HFFc6 (cell line): ENCODE measurements at places on chromosomes 1 and 21. TPM values are rescaled to one million over a fixed set of nuclear protein-coding genes. Genes with fewer than 3 reads are reported as not detected.

Gene ERICH3
- total RNA-seq = not detected in 3 replicates

GRCh38 chr1:30902593-30903290 is 5.8 kb downstream of the SDC3 start:
- DNase-seq = no peak

DNA sequence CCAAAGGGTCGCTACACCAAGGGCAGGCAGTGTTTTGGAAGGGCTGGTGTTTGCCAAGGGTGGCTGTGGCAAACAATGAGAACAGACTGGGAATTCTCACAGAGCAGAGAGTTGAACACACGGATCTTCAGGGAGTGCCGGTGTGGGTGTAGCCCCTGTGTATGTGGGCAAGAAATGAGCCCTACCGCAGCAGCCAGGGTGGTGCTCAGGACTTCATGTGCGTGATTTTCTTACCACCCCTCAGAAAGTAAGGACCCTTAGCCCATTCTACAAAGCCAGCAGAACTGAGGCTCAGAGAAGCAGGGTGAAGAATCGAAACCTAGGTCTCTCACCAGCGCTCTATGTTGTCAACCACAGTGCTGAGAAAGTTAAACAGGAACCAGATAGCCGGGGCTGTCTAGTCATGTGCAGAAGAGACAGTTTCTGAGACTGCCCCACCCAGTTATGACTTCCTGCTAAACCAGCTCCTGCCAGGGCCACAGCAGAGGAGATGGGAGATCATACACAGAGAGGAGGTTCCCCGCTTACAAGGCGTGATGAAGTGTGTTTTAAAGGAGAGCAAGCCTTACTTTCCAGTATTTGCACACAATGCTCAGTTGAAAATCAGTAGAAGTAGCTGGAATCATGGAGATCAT is 21.9 kb upstream of the MORC3 start:
- DNase-seq = no peak

DNA sequence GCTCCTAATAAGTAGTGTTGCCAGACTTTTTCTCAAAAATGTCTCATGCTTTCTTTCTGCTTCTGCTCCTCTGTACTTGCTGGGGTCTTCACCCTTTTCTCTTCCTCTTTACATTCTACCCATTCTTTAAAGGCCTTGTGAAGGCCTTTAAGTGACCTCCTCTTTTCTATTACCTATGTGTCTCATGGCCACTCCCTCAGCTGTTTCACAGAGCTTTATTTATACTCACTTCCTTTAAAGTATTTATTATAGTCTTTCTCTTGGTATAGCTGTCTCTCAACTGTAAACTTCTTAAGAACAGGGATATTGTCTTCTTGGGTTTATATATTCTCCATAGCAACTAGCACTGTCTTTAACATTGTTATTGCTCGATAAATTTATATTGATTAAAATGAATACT is 792 bp downstream of the GOLPH3L start:
- no peak for DNase-seq

GRCh38 chr1:221419513-221420095 is 322.3 kb downstream of the DUSP10 start:
- DNase-seq = peak; percentile 69
